Spleen (tissue), 13 donors: ENCODE measurements at places on chromosomes 2 and 18. TPM values are rescaled to one million over a fixed set of nuclear protein-coding genes. Genes with fewer than 3 reads are reported as not detected.
A peak's percentile ranks its signal among the peaks of the same experiment; 100 is the strongest.

DNA sequence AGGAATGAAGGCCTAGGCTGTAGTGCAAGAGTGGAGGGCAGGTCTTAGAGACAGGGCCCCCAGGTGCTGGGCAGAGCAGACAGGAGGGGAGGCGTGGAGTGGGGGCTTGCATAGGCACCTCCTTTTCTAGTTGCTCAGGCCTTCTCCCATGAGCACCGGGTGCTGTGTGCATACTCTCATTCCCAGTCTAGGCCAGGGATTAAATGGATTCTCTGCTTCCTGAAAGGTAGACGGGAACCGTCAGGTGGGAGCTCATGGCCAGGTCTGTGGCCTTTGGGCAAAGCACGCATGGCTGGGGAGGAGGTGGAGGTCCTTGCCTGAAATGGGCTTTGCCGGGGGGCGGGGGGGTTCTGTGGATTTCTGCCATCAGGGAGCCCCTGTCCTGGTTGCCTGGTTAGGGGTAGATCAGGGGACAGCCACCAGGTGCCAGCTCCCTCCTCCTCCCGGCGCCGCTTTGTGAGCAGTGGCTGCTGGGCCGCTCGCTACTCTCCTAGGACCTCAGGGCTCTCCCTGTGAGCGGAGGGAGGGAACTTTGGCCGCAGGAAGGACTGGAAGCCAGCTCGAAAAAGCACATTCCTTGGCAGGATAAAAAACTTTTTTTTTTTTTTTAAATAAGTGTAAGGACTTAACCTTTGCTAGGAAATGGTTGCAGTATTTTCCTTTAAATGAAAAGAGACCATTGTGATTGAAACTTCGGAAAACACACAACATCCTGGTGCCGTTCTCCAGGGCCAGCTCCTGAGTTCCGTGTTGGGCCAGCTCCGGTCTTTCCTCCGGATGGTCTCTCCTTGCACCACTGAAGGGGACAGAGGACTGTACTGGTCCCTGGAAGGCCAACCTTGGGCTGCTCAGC is 82.8 kb upstream of the HAAO start:
- DNase-seq: no peak
- peaks cover 35% of the 10 kb centered on the region for H3K4me1 ChIP-seq
- H3K27me3 ChIP-seq: no peaks in the 10 kb centered on the region
- no peak overlapping the region for H3K4me3 ChIP-seq
- no peaks in the 10 kb centered on the region for H3K36me3 ChIP-seq

- peaks cover 17% of the 10 kb centered on the region for H3K4me1 ChIP-seq
- no peaks in the 10 kb centered on the region for H3K36me3 ChIP-seq
- no peak overlapping the region for H3K27ac ChIP-seq
- no peak overlapping the region for H3K4me3 ChIP-seq
- H3K27me3 ChIP-seq: no peaks in the 10 kb centered on the region
- DNase-seq: no peak
These were observed 4.7 kb downstream of the RAB3GAP1 start for GRCh38 chr2:135056790-135057189.

- no peak for DNase-seq
- no peak overlapping the region for H3K4me3 ChIP-seq
- H3K27me3 ChIP-seq: no peaks in the 10 kb centered on the region
These were observed 63.9 kb downstream of the MAPK4 start for GRCh38 chr18:50623694-50624352.

Gene SLC14A1
- total RNA-seq: 26.0 TPM

Gene B4GALT6
- total RNA-seq: 5.5 TPM

Gene SLC4A3
- 5.3 TPM for total RNA-seq

Gene CDH2
- 36.4 TPM for total RNA-seq

DNA sequence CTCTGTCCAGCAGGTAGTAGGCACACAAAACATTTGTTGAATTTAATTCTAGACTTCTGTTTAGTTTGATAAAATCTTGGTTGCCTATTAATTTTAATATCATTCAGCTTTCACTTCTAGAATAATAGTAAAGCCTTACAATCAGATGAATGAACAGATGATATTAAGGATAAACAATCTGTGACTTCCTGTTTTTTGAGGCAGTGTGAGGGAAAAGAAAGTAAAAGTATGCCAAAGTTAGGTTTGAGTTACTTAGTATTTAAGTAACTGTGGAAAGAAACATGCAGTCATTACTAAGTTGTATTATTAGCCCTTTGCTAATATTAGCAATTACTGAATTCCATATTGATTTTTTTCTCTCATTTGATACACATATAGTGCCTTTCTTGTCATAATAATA is 31.5 kb downstream of the EPB41L5 start:
- no peaks in the 10 kb centered on the region for H3K4me1 ChIP-seq
- no peaks in the 10 kb centered on the region for H3K36me3 ChIP-seq
- no peak for DNase-seq
- no peak overlapping the region for H3K27ac ChIP-seq

- peaks cover 14% of the 10 kb centered on the region for H3K4me1 ChIP-seq
- H3K27me3 ChIP-seq: no peaks in the 10 kb centered on the region
- H3K36me3 ChIP-seq: no peaks in the 10 kb centered on the region
- H3K4me3 ChIP-seq: no peak overlapping the region
These were observed 54.2 kb upstream of the CTDP1 start for GRCh38 chr18:79625195-79625923.

DNA sequence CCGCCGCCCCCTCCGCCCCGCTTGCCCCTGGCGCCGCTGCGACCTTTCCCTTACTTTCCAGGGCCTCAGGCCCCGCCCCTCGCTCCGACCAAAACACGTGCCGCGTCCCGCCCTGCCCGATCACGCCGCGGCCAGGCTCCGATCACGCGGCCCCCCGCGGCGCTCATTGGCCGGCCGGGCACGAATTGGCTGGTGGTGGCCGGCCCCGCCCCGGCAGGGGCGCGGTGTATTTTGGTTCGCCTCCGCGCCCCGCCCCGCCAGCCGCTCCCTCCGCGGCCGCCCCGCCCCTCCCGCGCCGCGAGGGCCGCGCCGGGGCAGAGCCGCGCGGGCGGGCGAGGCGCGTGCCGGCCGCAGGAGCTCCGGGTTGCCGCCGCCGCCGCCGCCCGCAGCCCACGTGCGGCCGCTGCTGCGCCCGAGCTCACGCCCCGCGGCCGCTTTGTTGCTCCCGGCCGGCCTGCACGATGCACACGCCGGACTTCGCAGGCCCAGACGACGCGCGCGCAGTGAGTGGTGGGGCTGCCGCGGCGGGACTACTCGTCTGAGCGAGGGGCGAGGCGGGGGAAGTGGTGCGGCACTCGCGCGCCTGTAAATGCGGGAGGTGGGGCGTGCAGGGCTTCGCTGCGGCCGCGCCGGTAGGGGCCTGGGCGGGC is at the start of gene KLF11:
KLF11 (plus strand) TSS at position 295 of the 650 bp plus-strand sequence; CDS start at position 462, 167 bp downstream.
- peak within 1 kb of the TSS; percentile 58 for H3K4me3 ChIP-seq
- peaks cover 52% of the 10 kb centered on the region for H3K4me1 ChIP-seq
- H3K27me3 ChIP-seq: no peaks in the 10 kb centered on the region
- peak within 1 kb of the TSS; percentile 92 for H3K27ac ChIP-seq
- peak; percentile 96 for DNase-seq

Gene IL36RN
- not detected for total RNA-seq

GRCh38 chr2:214192711-214193110 is 218.1 kb upstream of the VWC2L start:
- H3K36me3 ChIP-seq: no peaks in the 10 kb centered on the region
- no peak overlapping the region for H3K4me3 ChIP-seq
- DNase-seq: no peak

Gene HRH4
- total RNA-seq: 0.85 TPM

Gene CNTNAP5
- 0.18 TPM for total RNA-seq

- DNase-seq: no peak
- no peaks in the 10 kb centered on the region for H3K27me3 ChIP-seq
- H3K4me1 ChIP-seq: peaks cover 5% of the 10 kb centered on the region
- no peaks in the 10 kb centered on the region for H3K36me3 ChIP-seq
These were observed 3.0 kb downstream of the ACVR2A start for GRCh38 chr2:147847746-147848391.

Gene MARCHF4
- not detected for total RNA-seq

Gene CCDC141
- total RNA-seq: 9.7 TPM

- DNase-seq: no peak
- peaks cover 40% of the 10 kb centered on the region for H3K27me3 ChIP-seq
- no peak within 1 kb of the TSS for H3K27ac ChIP-seq
- peaks cover 36% of the 10 kb centered on the region for H3K4me1 ChIP-seq
- peak within 1 kb of the TSS; percentile 33 for H3K4me3 ChIP-seq
- no peaks in the 10 kb centered on the region for H3K36me3 ChIP-seq
These were observed at the start of gene MYCN for GRCh38 chr2:15939854-15940660. Gene MYCN, plus strand, starts transcription at chr2:15940550. Its CDS starts 1,515 bp downstream, at chr2:15942065.

- H3K4me1 ChIP-seq: peaks cover 55% of the 10 kb centered on the region
- no peak for DNase-seq
- no peaks in the 10 kb centered on the region for H3K27me3 ChIP-seq
These were observed 33.6 kb upstream of the MGAT4A start for GRCh38 chr2:98764499-98764898.

GRCh38 chr2:54531558-54531957 is 75.4 kb downstream of the SPTBN1 start:
- H3K27ac ChIP-seq: no peak overlapping the region
- no peak overlapping the region for H3K4me3 ChIP-seq
- H3K4me1 ChIP-seq: peaks cover 4% of the 10 kb centered on the region
- H3K36me3 ChIP-seq: peaks cover 16% of the 10 kb centered on the region
- DNase-seq: no peak
- no peaks in the 10 kb centered on the region for H3K27me3 ChIP-seq

Gene TRIM54
- total RNA-seq: 3.1 TPM

- no peak overlapping the region for H3K4me3 ChIP-seq
- H3K36me3 ChIP-seq: no peaks in the 10 kb centered on the region
- no peak overlapping the region for H3K27ac ChIP-seq
- DNase-seq: no peak
These were observed 114.8 kb downstream of the TMEM163 start for GRCh38 chr2:134603966-134604365.

Gene LDAH
- 33.2 TPM for total RNA-seq

- H3K27me3 ChIP-seq: no peaks in the 10 kb centered on the region
- no peak overlapping the region for H3K27ac ChIP-seq
- no peaks in the 10 kb centered on the region for H3K4me1 ChIP-seq
- no peak for DNase-seq
These were observed 46.4 kb downstream of the PROC start for GRCh38 chr2:127464470-127465257.

GRCh38 chr2:231869704-231870103 is 56.5 kb downstream of the NPPC start:
- H3K36me3 ChIP-seq: no peaks in the 10 kb centered on the region
- DNase-seq: no peak
- H3K27ac ChIP-seq: no peak overlapping the region

Gene KCNG2
- total RNA-seq: 1.6 TPM

Gene TANK
- 135 TPM for total RNA-seq

Gene PLA2R1
- 11.1 TPM for total RNA-seq

GRCh38 chr18:6397931-6398566 is 16.7 kb downstream of the L3MBTL4 start:
- H3K27ac ChIP-seq: no peak overlapping the region
- H3K36me3 ChIP-seq: no peaks in the 10 kb centered on the region

DNA sequence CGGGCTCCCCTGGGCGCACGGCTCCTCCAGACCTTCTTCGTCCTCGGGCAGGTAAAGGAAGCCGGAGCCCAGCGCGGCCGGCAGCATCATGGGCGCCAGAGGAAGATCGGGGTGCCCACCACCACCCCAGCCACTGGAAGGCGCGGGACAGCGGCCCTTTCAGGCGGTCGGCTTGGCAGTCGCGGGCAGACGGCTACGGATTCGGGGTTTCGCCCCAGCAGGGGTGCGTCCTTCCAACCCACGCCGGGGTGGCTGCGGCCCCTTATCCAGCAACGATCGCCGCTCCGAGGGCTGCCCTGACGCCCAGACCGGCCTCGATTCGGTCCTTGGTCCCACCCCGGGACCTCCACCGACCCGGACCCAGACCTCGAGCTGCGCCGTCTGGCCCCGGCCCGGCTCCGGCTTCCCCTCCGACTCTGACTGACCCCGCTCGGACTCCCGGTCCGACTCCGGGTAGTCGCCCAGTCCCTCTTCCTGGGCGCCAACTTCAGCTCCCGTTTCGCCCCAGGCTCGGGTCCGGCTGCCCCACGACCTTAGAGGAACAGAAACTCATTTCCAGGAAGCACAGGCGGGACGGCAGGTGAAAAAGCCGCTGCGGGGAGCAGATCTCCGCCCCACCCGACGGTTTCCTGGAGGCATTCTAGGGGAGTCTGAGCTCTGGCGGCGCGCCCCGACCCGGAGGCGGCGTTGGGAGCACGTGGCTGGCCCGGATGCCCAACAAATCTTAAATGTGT is 30.2 kb upstream of the SSB start:
- no peaks in the 10 kb centered on the region for H3K36me3 ChIP-seq
- H3K4me1 ChIP-seq: peaks cover 5% of the 10 kb centered on the region
- peak; percentile 80 for DNase-seq

- no peak for DNase-seq
- no peaks in the 10 kb centered on the region for H3K27me3 ChIP-seq
- no peak overlapping the region for H3K4me3 ChIP-seq
- H3K27ac ChIP-seq: no peak overlapping the region
These were observed 52.6 kb downstream of the CXCR4 start for GRCh38 chr2:136065384-136065783.

GRCh38 chr2:235218486-235218907 is 266.7 kb downstream of the SH3BP4 start:
- no peaks in the 10 kb centered on the region for H3K36me3 ChIP-seq
- no peaks in the 10 kb centered on the region for H3K4me1 ChIP-seq
- no peak overlapping the region for H3K4me3 ChIP-seq
- DNase-seq: no peak

Gene SCYGR4
- total RNA-seq: not detected

Gene MROH2A
- total RNA-seq: not detected

DNA sequence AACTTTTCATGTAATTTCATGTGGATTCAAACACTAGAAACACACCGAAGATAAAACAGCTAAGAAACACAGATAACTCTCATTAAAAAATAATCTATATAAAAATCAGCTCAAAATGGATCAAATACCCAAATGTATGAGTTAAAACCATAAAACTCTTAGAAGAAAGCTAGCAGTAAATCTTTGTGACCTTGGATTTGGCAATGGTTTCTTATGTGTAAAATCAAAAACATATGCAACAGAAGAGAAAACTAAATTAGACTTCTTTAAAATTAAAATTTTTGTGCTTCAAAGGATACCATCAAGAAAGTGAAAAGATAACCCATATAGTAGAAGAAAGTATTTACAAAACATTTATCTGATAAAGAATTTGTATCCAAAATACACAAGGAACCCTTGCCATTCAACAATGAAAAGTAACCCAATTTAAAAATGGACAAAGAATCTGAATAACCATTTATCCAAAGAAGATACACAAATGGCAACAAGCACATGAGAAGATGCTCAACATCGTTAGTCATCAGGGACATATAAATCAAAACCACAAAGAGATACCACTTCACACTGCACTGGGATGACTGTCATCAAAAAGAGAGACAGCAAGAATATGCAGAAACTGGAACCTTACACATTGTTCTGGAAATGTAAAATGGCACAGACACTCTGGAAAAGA is 27.5 kb downstream of the GAREM1 start:
- no peaks in the 10 kb centered on the region for H3K4me1 ChIP-seq
- no peak overlapping the region for H3K4me3 ChIP-seq
- H3K27me3 ChIP-seq: no peaks in the 10 kb centered on the region
- no peak for DNase-seq
- no peak overlapping the region for H3K27ac ChIP-seq

GRCh38 chr2:72695676-72696075 is 130.2 kb downstream of the EXOC6B start:
- H3K36me3 ChIP-seq: no peaks in the 10 kb centered on the region
- H3K27ac ChIP-seq: no peak overlapping the region
- H3K4me3 ChIP-seq: no peak overlapping the region
- DNase-seq: no peak
- no peaks in the 10 kb centered on the region for H3K4me1 ChIP-seq
- H3K27me3 ChIP-seq: no peaks in the 10 kb centered on the region

GRCh38 chr2:242057379-242058040 is 188.0 kb downstream of the RTP5 start:
- H3K27ac ChIP-seq: no peak overlapping the region
- H3K27me3 ChIP-seq: peaks cover 36% of the 10 kb centered on the region
- H3K4me3 ChIP-seq: no peak overlapping the region
- H3K4me1 ChIP-seq: no peaks in the 10 kb centered on the region
- DNase-seq: no peak

Gene CNDP1
- 0.19 TPM for total RNA-seq

- no peak for DNase-seq
- H3K27ac ChIP-seq: peak overlapping the region; percentile 28
- H3K4me1 ChIP-seq: peaks cover 5% of the 10 kb centered on the region
These were observed 210.5 kb downstream of the ANAPC1 start for GRCh38 chr2:111673526-111673925.
